ENCODE measurements at places on chromosomes 2 and 18.

DNA sequence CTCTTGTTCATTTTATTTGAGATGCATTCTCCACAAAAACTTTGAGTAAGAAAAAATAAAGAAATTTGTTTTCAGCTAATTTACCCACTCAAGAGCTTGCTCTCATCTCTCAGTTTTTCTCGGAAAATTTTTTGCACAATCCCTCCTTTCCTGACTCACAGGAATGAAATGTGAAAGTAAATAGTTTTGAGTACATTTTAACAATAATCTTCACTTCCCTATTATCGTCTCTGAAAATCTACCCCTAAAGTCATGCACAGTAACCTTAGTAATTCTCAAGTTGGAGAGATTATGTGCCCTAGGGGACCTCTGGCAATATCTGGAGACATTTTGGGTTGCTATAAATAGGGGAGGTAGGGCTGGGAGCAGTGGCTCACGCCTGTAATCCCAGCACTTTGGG lies 2.6 kb downstream of the CYB5A start:
- no peak for DNase-seq

DNA sequence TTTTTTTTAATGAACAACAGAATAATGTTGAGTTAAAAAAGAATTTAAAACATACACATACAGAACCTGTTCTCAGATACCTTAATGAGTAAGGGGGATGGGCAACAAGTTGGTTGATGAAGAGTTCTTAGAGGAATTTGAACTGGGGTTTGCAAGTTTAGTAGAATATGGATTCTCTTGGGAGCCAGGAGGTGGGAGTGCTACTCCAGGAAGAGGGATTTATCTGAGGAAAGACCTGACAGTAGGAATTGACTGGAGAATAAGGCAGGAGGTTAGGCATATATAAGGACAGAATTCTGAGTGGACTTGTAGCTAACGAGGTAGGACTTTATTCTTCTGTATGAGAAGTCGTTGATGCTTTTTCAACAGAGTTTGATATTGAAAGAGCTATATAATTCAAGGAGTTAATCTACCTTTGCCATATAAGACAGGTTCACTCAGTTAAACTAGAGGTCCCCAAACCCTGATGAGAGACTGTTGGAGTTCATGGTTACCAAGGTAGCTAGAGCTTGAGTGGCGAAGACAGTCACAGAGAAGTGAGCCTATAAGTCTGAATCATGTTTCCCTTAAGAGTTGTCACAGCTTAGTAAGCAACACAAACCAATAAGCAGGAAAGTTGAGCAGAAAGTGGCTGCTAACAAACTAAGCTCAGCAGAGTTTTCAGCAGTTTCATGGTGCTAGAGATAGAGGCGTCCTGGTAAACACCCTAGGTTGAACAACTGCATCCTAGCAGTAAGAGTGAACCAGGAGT lies 88.2 kb downstream of the NCOA1 start:
- no peak for DNase-seq

GRCh38 chr2:24972315-24972961 lies 683 bp upstream of the DNAJC27 start:
- peak; percentile 57 for DNase-seq

GRCh38 chr2:126753501-126754212 lies 97.7 kb downstream of the GYPC start:
- no peak for DNase-seq

- no peak for DNase-seq
Observed at GRCh38 chr18:46199515-46200147, 95.4 kb downstream of the HAUS1 start.

GRCh38 chr2:183227176-183227575 lies 102.9 kb downstream of the NUP35 start:
- DNase-seq = no peak

DNA sequence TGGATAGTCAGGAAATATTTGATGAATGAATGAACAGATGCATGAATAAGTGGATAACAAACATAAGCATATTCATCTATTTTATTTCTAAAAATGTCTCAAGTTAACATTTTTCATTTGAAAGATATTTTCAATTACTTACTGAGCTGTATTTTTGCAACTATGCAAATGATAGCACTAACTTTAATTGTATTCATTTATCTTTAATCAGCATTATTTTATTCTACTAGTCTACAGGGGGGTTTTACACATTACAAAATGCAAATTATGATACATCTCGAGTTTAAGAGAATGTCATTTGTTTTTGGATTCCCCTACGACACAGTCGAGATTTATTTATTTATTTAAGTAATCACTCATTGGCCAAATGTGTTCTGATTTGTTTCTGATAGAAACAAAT lies 530.6 kb downstream of the ERBB4 start:
- no peak for DNase-seq

DNA sequence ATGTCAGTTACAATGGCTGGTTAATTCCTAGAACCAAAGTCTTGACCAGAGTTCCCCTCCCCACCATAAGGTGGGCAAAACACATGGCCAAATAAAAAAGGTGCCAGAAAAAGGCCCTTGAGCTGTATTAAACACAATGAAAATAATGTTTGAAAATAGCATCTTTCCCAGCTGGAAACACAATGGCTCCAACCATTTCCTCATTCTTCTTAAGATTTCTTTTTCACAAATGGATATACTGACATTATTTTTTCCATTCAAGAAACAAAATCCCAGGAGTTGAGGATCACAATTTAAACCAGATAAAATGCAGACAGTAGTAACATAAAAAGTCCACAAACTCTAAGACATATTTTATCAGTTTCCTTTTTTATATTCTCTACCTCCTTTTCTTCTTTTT lies 143.8 kb downstream of the EXOC6B start:
- no peak for DNase-seq

- no peak for DNase-seq
Observed at GRCh38 chr2:175976391-175977157, 25.5 kb downstream of the LNPK start.

GRCh38 chr2:171811245-171811628 lies 82.8 kb downstream of the SLC25A12 start:
- no peak for DNase-seq

- DNase-seq = no peak
Observed at GRCh38 chr2:239265681-239266433, 135.0 kb downstream of the HDAC4 start.

DNA sequence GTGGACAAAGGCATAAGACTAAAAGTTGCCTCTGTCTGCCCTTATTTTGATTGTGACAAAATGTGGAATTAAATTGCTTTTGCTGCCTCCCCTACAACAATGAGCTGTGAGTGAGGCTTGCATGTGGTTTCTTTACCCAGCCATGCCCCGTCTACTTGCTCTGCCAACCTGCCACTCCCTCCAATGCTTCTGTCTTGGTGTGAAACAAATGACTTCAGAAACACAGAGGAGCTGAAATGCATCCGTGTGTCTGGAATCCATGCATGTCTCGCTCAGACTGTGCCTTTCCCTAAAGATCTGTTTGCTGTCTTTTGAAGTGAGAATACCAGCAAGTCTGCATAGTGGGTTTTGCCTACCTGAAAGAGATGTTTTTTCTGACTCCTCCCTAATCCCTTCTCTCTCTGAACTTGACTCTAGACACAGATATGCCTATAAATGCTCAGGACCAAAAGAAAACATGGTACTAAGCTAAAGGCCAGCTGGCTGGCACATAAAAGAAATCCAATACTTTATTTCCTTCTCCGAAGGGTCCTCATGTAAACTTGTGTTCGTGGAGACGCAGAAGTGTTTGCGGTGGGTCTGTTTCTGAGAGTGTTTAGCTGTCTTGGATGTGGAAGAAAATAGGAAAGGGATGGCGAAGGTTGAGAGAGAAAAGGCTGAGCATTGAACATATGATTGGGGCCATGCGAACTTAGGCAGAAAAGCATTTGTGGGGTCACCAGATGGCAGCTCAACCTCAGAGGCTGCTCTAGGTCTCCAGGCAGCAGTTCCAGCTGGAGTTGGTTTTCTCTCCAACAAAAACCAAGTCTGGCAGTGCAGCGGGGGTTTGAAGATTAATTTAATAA lies 120.5 kb downstream of the CCBE1 start:
- no peak for DNase-seq

DNA sequence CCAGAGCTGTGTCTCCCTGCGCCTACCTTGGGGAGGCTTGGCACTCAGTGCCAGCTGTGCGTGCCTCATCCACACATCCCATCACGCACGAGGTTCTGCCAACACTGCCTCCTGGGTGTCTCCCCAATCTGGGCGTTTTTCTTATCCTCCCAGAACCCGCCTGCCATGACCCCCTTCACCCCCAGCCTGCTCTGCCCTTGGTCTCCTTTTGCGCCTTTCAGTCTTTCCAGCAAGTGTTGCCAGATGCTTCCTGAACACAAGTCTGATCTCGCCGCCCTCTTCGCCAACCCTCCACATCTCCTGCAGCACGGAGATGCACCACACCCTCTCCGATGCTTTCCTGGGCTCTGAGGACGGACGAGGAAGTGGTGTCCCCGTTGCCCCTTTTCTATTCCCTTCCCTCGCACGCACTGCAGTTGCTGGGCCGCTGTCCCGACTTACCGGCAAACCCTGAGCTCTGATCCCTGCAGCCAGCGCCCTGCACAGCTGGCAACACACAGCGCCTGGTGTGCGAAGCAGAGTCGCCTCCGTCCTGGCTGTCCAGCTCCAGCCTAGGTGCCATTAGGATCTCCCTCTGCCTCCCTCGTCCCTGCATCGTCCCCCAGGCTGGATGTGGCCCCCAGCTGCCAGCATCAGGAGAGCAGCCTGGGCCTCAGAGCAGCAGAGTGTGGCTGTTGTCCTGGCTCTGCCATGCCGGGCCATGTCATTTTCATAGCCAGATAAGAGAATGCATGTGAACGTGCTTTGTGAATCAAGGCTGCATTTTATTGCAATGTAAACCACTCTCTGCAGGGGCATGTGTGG lies 22.6 kb upstream of the ALLC start:
- DNase-seq = no peak

GRCh38 chr2:182784058-182784706 lies 68.1 kb downstream of the DNAJC10 start:
- DNase-seq = no peak
